ENCODE measurements at places on chromosomes 12 and 14.

- DNase-seq: no peak
These were observed 93.8 kb downstream of the SLC38A6 start for GRCh38 chr14:61074852-61075251.

DNA sequence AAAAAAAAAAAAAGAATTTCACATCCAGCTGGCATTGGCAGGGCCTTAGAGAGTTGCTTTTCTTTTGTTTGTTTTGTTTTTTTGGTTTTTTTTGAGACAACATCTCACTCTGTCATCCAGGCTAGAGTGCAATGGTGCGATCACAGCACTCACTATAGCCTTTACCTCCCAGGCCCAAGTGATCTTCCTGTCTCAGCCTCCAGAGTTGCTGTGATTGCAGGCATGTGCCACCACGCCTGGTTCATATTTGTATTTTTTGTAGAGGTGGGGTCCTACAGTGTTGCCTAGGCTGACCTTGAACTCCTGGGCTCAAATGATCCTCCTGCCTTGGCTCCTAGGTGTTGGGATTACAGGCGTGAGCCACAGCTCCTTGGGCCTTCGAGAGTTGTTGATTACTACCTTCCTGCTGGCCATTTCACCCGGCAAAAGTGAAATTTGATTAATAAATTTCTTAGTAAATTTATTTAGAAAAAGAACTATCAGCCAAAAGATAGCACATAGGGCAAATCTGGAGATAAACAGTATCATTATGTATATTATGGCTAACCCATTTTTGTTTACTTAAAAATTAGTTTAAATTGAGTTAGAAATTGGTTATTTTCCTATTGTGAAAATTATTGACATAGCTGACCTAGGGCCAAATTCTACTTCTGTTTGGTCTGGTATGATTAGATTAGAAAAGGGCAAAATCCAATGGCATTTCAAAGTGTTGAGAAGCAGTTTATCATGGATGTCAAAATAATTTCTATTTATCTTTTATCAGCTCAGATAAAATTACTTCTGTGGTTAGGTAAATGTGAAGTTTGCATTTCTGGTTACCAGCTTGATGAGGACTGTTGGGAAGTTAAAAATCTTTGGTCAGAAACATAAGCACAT, 12.6 kb downstream of the ACTR6 start:
- no peak for DNase-seq

DNA sequence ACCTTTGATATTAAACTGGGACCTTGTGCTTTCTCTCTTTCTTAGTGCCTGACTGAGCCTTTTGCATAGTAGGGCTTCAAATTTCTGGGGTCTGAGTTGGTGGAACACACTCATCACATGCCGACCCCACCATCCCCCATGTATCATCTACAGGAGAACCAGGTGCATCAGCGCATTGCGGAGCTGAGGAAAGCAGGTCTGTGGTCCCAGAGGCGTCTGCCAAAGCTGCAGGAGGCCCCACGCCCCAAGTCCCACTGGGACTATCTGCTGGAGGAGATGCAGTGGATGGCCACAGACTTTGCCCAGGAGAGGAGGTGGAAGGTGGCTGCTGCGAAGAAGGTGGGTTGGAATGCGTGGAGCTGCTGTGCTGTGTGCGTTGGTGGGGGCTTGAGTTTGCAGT, 37.8 kb downstream of the EP400 start:
- no peak for DNase-seq

- DNase-seq: no peak
These were observed 140.7 kb upstream of the PRICKLE1 start for GRCh38 chr12:42730291-42730690.

- no peak for DNase-seq
These were observed 30.1 kb upstream of the IGF1 start for GRCh38 chr12:102510463-102510862.

- no peak for DNase-seq
These were observed 9.1 kb upstream of the RPAP3 start for GRCh38 chr12:47714826-47715386.

DNA sequence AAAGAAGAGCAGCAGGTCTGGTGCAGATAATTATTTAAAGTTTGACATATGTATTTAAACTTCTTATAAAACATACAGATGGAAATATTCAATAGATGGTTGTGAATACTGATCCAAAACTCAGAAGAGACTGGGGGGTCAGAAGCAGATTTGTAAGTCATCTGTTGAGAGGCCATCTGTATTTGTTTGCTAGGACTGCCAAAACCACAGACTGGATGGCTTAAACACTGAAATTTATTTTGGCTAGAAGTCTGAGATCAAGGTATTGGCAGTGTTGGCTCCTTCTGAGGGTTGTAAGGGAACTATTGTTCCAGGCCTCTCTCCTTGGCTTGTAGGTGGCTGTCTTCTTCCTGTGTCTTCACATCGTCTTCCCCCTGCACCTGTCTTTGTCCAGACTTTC, 153.9 kb downstream of the LRRK2 start:
- DNase-seq: no peak

GRCh38 chr14:26856876-26857518, 259.2 kb upstream of the NOVA1 start:
- no peak for DNase-seq

- DNase-seq: no peak
These were observed 370.4 kb downstream of the NPAS3 start for GRCh38 chr14:33309106-33309505.

GRCh38 chr14:22973217-22974032, 8.9 kb downstream of the AJUBA start:
- DNase-seq: no peak

GRCh38 chr12:91406920-91407341, 224.3 kb upstream of the DCN start:
- no peak for DNase-seq

Measured in activated CD4-positive, alpha-beta T cell treated with anti-CD3 and anti-CD28 coated beads, Interleukin-2, amount 50 U/mL, for 24 hours (primary cell).